Hematopoietic multipotent progenitor cell treated with erythropoietin and hydrocortisone succinate and interleukin-3 and kit ligand, for 6 days (in vitro differentiated cells): ENCODE measurements at places on chromosomes 12 and 14.

DNA sequence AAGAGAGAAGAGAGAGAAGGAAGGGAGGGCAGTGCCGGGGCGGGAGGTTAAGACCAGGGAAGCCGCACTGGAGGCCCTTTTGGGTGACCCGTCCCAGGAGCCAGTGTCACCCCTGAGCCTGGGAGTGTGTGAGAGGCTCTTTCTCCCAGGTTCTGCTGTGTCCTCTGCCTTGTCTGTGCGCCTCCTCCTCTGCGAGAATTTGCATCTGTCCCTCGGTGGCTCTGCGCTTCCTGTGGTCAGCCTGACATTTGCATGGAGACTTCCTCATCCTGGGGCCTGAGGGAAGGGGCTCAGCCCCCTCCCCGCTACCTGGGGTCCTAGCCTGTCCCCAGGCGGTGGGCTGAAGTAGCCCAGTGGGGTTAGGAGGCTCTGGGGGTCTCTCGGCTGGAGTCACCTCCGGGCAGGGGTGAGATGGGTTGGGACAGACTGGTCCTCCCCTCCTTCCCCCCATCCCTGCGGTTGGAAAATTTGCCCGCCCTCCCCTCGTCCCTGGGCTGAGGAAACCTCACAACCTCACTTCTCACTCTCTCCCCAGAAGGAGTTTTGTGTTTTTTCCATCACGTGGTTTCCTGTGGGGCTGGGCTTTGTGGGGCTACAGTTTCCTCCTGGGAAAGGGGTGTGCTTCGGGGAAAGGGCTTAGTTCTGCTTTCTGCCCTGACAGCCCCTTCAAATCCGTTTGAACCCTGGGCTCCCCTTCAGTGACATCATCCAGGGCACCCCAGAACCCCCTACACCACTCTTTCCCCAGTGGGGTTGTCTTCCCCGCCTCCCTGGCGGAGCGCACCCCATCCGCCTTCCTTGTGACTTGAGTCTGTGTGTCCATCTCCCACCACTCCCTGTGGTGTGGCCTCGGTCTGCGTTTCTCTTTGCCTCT lies 2.5 kb downstream of the PTPN6 start:
- DNase-seq: peak; percentile 93

GRCh38 chr12:1559676-1560091 lies 34.7 kb downstream of the FBXL14 start:
- no peak for DNase-seq

- no peak for DNase-seq
Observed at GRCh38 chr12:125944446-125944845, 879.2 kb downstream of the AACS start.

- no peak for DNase-seq
Observed at GRCh38 chr12:4449851-4450221, 4.2 kb upstream of the FGF6 start.

DNA sequence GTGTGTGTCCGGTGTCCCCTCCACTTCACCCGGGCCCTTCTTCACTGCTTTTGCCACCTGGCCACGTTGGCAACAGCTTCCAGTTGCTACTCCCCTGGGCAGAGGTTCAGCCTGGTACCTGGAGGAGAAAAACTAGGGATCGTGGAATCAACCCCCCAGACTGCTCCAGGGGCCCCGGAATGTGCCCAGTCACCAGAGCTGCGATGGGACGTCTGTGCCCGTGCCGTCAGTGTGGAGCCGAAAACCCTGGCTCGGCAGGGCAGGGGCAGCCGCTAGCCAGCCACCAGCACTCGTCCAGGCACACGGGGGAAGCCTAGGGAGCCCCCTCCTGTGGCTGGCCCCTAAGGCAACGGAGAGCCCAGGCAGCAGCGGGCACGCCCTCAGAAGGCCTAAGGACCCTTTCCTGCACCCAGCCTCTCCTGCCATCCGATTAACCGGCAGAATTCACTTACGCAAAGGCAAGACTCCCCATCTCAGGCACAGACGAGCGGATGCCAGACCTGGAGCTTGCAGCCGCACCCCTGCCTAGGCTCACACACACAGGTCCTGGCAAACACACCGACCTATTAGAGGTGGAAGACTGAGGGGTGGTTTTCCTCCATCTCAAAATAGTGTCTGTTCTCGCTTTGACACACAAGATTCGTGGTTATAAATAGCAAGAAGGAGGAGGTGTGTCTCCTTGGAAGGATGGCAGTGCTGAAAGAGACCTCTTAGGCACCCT lies 62.6 kb downstream of the FBXL14 start:
- no peak for DNase-seq

DNA sequence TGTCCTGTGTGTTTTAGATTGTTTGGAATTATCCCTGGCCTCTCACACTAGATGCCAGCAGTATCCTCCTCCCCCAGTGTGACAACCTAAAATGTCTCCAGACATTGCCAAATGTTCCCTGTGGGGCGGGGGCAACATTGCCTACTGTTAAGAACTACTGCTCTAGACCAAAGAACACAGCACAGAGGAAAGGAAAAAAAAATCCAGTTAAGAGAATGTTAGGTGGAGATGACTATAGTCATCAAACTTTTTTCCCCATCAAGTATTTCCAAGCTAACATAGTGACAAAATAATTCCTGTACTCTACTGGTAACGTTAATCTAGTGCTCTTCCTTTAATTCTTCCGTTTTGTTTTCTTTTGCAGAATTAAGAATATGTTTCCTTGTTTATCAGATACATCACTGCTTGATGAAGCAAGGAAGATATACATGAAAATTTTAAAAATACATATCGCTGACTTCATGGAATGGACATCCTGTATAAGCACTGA lies 3.5 kb downstream of the CDKN1B start:
- DNase-seq: peak; percentile 49

DNA sequence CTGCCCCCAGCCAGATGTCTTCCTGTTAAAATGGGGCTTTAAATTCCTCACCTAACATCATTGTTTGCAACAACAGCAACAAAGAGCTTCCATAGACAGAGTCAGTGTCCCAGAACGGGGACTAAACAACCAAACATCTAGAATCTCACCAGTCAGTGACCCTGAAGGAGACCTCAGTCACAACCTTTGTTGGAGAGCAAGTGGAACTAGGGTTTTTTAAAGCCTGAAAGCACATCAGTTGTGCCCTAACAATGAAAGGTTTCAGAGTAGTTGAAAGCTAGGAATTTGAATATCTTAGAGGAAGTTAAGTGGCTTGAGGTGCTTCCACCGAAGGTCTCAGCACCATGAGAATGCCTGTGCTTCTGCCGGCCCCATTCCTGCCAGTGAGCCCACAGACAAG lies 5.0 kb upstream of the ALDH2 start:
- no peak for DNase-seq

DNA sequence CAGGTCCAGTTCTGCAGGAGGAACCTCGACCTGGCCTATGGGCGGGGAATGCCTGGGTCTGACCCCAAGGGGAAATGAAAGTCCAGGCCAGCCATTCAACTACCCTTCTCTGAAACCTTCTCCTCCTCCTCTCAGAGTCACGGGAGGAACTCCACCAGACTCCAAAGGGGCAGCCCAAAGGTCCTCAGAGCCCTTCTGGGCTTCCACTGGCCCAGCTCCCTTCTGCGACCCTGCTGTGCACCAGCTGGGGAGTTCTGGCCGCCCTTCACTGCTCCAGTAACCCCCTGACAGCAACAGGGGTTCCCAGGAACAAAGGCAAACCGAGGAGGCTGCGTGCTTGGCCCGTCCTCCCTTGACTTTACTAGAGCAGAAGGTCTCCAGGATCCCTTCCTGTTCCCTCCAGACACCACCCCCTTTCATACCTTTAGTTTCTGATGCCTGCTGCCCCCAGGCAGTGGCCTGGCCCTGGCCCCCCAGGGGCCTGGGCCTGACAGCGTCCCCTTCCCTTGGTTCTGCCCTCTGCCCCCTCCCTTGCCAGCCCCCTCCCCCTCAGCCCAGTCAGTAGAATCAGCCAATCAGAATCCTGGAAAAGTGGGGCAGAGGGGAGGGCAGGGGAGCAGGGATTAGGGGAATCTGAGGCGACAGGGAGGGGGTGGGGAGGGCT lies 850 bp upstream of the ZNF385A start:
- DNase-seq: no peak

DNA sequence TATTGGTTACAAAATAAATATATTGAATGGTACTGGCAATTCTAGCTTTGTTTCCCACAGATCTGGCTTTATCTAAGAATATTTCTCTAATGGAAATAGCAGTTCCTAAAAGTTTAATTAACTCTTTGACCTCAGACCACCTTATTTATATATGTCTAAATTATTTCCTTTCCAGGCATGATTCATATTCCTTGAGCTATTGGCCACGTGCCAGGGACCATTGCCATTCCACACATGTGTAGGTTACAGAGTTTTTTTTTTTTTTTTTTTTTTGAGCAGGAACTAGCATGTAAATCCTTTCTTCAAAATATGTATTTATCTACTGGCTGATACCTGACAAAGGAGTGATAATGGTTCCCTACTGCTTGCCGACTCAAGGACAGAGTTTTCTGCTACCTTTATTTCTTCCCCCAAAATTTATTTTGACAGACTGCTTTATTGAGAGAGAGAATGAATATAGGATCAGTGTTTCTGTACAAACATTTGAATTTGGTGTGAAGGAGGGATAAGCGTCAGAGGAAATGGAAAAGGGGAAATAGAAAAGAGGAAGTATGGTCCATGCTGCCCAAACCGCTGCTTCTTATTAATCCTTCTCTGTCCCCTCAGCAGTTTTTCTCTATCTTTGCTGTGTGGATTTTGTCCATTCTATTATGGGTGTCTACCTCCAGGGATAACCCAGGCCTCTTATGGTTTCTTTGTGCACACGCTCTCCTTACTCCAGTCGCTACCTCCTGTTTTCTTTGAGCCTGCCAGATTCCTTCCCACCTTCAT lies 36.4 kb downstream of the PDE3A start:
- DNase-seq: peak; percentile 76

- no peak for DNase-seq
Observed at GRCh38 chr14:29853272-29853671, 74.4 kb downstream of the PRKD1 start.
